ENCODE measurements at places on chromosomes 1 and 21. TPM values are rescaled to one million over a fixed set of nuclear protein-coding genes. Genes with fewer than 3 reads are reported as not detected.

Gene MPZ
- 2.7 TPM for total RNA-seq

Gene PDPN
- total RNA-seq = 6.1 TPM

Gene EXO5
- total RNA-seq = 5.5 TPM

Gene COL6A2
- total RNA-seq = 55.7 TPM

Gene LCA5L
- 0.64 TPM for total RNA-seq

Gene MROH9
- not detected for total RNA-seq

Gene RASAL2
- 11.8 TPM for total RNA-seq

Gene SDF4
- 202 TPM for total RNA-seq

Gene ARMH1
- total RNA-seq = 5.1 TPM

Gene CAMSAP2
- total RNA-seq = 5.4 TPM

Gene OR2AK2
- total RNA-seq = not detected

Gene TCHHL1
- total RNA-seq = not detected

GRCh38 chr1:28412731-28413130, 43.2 kb downstream of the PHACTR4 start:
- no peak for DNase-seq

DNA sequence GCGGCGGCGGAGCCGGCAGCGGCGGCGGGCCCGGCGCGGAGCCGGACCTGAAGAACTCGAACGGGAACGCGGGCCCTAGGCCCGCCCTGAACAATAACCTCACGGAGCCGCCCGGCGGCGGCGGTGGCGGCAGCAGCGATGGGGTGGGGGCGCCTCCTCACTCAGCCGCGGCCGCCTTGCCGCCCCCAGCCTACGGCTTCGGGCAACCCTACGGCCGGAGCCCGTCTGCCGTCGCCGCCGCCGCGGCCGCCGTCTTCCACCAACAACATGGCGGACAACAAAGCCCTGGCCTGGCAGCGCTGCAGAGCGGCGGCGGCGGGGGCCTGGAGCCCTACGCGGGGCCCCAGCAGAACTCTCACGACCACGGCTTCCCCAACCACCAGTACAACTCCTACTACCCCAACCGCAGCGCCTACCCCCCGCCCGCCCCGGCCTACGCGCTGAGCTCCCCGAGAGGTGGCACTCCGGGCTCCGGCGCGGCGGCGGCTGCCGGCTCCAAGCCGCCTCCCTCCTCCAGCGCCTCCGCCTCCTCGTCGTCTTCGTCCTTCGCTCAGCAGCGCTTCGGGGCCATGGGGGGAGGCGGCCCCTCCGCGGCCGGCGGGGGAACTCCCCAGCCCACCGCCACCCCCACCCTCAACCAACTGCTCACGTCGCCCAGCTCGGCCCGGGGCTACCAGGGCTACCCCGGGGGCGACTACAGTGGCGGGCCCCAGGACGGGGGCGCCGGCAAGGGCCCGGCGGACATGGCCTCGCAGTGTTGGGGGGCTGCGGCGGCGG, 1.0 kb downstream of the ARID1A start:
- DNase-seq = peak; percentile 32

- peak; percentile 94 for DNase-seq
These were observed 7.3 kb downstream of the UQCRHL start for GRCh38 chr1:15799928-15800835.

DNA sequence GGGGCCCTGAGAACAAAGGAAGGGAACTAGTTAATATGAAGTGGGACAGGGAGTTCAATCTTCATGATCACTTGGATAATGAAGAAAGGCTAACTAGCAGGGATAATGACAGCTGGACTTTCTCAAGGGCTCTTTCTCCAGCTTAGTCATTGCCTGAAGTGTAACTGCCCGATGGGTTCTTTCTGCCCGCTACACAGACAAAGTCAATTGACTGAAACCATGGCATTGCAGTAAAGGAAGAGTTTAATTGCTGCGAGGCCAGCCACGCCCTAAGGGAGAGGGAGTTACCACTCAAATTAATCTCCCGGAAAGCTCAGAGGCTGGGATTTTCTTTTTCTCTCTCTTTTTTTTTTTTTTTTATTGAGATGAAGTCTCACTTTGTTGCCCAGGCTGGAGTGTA, 16.6 kb upstream of the SLC2A5 start:
- DNase-seq = no peak

DNA sequence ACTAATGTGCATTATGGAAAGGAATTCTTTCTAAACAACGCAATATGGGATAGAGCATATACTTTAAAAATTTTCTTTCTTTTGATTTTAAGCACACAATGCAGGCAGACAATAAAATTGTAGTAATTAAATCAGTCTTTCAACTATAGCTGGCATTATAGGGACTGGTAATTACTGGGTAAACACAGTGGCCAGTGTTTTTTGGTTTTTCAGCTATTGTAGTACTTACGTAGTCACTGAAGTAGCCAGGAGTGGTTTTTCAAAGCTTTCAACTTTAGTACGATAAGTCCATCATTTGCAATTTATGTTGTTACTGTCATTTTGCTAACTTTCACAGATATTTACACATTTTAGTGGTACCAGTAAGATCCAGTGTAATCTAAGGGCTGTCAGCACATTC, 50.6 kb downstream of the RAB3GAP2 start:
- DNase-seq = no peak

DNA sequence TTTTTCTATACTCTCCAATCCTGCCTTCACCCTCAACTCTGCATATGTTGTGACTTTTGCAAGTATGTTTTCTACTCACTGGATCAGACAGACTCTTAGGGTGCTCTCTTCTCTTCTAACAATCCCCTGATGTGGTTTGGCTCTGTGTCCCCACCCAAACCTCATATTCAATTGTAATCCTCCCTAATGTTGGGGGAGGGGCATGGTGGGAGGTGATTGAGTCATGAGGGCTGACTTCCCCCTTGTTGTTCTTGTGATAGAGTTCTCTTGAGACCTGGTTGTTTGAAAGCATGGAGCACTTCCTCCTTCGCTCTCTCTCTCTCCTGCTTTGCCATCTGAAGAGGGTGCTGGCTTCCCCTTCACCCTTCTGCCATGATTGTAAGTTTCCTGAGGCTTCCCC, 148.9 kb upstream of the IGSF21 start:
- DNase-seq = no peak

DNA sequence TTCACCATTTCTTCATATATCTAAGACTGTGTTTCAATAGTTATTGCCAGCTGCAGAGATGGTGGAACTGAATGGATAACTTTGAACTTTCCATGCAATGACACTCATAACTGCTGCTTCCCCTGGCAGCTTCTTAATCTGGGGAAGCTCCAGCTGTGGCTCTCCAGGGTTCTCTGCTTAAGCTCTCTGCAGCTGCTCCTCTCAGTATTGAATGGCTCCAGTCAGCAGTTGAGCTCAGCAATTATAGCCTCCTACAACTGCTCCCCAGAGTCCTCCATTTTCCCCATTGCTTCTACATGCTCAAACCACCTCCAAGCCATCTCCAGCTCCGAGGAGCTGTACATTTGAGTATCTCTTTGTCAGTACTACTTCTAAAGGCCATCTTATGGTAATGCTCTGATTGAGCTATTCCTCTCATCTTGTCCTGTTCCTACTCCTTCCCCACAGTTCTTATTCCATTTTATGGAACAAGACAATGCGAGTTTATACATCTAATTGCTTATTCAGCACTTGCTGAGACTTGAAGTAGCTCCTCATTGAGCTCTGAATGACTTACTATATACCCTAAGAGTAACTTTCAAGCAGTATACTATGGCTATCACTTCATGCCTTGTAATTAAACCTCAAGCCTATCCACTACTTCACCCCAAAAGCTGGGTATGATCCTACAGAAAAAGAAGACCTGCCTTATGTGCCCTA, 362.4 kb downstream of the NEGR1 start:
- DNase-seq = no peak

DNA sequence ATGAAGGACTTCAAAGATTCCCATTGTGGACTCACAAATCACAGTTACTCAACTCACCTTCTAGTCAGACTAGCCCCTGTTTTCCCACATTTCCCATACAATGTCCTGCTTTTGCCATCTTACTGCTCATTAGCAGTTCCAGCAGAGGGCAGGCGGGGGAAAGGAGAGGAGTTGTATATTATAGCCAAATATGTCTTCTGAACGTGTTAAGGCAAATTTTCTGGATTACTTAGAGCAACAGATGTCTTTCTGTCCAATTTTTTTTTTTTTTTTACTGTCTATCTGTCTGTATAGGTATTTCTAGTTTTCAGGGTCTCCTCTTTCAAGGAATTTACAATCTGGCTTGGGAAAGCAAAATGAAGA, 29.9 kb upstream of the DDAH1 start:
- DNase-seq = no peak

DNA sequence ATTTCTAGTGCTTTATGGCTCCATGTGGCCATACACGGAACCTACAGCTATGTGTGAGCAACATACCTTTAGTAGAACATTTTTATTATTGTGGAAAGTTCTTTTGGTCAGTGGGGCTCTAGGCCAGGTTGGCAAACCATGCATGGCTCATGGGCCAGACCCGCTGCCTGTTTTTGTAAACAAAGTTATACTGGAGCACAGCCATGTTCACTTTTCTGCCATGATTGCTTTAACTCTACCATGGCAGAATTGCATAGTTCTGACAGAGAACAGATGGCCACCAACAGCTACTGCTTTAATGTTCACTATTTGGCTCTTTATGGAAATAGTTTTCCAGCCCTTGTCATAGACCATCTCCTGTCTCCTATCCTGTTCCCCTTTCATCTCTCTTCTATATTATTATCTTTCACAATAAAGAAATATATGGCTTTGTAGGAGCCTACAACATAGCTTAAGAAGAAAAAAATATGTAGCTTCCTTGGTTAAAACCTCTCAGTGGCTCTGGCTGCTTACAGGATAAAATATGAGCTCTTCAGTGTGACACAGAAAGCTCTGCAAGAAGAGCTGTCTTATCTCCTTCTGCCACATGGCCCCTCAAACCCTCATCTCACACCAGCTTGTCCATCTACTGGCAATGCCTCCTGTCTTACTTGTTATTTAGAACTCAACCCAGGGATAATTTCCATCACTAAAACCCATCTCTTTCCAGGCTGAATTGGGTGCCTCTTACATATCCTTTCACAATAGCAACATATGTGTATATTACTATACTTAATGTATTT, 54.6 kb upstream of the RWDD3 start:
- DNase-seq = no peak

DNA sequence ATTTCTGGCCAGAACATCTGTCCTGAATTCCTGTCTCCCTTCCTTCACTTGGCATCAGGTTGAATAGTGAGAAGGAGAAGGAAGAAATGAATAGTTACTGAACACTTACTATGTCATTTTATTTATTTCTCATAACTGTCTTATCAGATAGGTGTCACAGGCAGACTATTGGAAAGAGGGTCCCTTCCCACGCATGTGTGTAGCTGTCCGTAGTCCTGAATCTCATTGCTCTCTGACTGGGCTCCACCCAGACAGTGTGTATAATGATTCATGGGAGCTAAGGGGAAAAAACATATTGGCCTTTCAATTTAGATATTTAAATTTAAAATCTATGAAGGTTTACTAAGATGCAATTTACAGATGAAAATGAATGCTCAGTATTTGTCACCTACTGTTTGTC, 86.1 kb downstream of the OMA1 start:
- no peak for DNase-seq

DNA sequence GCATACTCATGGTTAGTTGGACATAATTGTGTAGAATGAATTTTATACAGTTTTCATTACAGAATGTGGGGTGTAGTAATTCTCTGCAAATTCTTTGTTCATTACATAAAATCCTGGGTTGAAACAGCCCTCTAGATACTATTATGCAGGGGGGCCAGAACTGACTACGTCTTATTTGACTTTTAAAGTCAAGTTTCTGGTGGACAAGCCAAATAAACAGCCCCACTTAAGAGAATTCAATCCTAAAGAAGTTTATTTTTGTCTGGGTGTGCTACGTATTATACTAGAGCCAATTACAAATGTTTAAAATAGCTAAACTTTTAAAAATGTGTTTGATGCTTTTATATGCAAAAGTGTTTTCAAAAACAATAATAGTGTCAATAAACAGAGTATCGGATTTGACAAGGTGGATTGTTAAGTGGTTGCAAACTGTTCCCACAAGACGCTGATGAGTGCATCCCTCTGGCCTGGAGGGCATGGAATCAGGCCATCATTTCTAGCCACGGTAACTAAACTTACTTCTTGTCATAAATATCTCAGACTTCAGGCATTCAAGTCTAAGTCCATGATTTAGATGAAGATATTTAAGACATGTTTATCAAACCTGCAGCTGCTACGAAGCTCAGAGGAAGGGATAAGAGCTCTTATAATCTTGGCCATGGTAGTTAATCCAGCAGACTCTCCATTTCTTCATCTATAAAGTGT, 646.3 kb downstream of the KIF26B start:
- DNase-seq = no peak

DNA sequence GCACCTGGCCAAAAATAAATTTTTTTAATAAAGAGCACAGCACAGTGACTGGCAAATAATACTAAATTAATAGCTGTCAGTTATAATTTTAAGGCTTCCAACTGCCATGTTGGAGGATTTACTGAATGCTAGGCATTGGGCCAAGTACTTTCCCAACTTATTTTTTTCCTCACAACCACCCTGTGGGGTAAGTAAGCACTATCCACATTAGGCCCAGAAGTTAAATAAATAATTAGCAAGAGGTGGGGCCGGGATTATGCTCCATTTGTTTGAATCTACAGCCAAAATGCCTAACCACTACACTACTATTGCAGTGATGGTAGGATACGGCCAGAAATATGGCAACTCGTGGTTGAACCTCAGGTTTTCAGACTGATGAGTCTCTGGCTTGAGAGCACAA, 4.6 kb upstream of the TRNAU1AP start:
- DNase-seq = no peak

- peak; percentile 47 for DNase-seq
These were observed 563 bp downstream of the QSOX1 start for GRCh38 chr1:180155182-180155682.

DNA sequence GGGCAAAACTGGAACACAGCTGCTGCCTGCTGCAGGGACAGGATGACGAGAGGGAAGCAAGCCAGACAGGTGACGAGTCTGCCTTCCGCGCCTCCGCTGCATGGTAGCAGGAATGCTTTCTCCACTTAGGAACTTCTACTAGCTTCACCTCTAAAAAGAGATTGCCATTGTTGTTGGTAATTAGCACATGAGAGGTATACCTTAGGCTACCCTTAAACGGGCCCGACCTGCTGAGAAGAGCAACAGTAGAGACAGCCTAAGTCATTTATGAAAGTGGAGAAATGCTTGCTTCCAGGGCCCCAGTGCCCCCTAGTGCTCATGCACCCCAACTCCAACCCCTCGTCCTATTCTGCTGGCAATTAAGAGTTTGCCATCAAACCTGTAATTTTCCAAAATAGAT, 96.9 kb upstream of the AKT3 start:
- DNase-seq = no peak

GRCh38 chr1:145889722-145890121, 4.1 kb upstream of the ANKRD35 start:
- no peak for DNase-seq

GRCh38 chr1:179206812-179207211, 22.7 kb downstream of the ABL2 start:
- no peak for DNase-seq

DNA sequence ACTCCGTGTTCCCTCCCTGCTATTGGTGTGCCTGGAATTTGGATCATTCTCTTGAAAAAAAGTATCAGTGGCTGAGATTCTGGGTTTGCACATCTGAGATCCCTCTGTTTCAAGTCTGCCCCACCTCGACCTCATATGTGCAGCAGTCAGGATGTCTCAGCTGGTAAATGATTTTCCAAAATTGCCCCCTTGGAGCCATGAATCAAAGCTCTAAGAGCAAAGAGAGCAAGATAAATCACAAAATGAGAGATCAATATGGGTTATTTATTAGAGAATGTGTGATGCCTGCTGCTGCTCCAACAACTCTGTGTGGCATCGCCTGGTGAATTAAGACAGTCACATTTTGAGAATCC, 8.5 kb downstream of the CRP start:
- DNase-seq = no peak

GRCh38 chr1:203463469-203464062, 12.0 kb upstream of the PRELP start:
- no peak for DNase-seq

- no peak for DNase-seq
These were observed 45.4 kb upstream of the ATP1B1 start for GRCh38 chr1:169060919-169061639.
